ENCODE measurements at places on chromosomes 5 and 9.

GRCh38 chr5:168939887-168940544 is 360.8 kb upstream of the PANK3 start:
- DNase-seq, result no peak

- DNase-seq, result no peak
Observed at GRCh38 chr5:118126159-118126558, 862.2 kb downstream of the DTWD2 start.

- DNase-seq, result no peak
Observed at GRCh38 chr5:167730121-167730520, 561.3 kb upstream of the WWC1 start.

- no peak for DNase-seq
Observed at GRCh38 chr5:79573983-79574890, 38.0 kb upstream of the TENT2 start.

GRCh38 chr5:110161162-110161561 is 471.4 kb downstream of the MAN2A1 start:
- no peak for DNase-seq

DNA sequence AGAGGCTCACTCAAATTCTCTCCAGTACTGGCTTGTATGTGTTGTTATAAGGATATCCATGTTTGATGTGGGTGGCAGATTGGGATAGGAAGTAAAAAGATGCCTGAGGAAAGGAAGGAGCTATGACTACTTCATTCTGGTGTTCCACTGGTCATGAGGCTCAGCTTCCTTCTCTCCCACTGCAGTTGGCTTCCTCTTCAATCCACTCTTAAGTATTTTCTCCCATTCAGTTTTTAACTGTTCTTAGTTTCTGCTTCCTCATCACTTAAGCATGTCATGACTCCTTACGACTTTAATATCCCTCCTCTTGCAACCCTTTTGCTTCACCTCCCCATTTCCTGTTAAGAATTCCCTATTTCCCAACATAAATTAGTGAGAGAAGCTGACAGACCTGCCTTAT is 81.1 kb downstream of the PJA2 start:
- no peak for DNase-seq

- DNase-seq, result no peak
Observed at GRCh38 chr5:16854351-16854750, 81.7 kb downstream of the MYO10 start.

GRCh38 chr5:168218746-168219145 is 72.7 kb upstream of the WWC1 start:
- DNase-seq, result no peak

- no peak for DNase-seq
Observed at GRCh38 chr9:16918920-16919319, 48.5 kb upstream of the BNC2 start.

DNA sequence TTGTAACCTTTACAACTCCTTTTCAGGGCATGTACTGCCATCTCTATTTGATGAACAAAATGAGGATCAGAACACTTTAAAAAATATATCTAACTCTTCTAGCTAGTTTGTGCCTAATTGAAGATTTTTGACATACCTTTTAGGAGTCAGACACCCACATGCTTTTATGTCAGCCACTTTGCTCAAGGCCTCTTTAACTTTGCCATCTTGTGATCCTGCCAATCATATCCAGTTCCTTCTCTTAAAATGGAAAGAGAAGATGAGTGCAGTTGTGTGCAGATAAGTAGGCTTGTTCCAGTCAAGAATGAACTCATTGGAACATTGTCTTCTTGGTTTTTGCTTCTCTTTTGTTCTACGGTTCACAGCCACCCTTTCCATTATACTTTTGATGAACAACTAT is 425.6 kb upstream of the TNC start:
- no peak for DNase-seq

DNA sequence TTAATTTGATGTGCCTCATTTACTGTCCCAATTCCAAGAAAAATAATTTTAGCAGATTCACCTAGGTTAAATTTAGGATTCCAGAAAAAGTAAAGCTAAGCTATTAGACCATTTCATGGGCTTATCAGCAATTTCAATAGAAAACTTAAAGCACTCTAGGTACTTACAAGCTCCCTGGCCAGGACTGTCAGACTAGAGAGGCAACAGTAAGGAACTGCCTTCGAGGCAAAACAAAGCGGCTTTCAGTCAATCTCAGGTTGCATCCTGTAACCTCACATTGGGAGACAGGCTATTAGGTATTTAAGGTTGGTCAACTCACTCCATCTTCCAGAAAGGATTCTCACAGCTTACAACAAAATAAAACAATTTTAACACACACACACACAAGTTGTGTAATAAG is 48.7 kb upstream of the FSD1L start:
- DNase-seq, result no peak

DNA sequence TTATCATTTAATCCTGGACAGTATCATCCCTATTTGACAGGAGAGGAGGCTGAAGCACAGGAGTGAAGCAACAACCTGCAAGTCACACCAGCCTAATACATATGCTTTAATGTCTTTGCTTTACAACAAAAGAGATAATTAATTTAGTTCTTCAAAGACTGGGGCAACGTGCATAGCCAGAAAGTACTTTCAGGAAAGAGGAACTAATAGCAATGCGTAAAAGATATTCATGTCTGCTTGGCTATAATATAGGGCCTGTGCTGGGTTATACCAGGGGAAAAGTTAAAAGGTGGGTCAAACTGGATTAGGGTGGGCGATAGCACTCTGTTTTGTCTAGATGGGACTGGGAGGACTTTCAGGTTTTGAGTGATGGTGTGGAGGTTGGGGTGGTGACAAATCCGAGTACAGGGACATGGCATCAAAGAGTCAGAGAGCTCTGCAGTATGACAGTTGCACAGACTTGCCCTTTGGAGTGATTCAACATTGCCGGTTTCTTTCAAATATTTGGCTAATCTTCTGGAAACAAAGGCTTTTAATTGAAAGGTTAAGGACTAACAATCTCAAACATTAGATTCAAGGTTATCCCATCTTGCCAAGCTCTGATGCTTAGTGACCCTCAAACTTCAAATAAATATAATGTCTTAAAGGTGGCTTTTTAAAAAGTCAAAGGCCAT is 11.9 kb downstream of the DAB2 start:
- no peak for DNase-seq

- DNase-seq, result no peak
Observed at GRCh38 chr5:133534566-133534965, 77.8 kb downstream of the FSTL4 start.

DNA sequence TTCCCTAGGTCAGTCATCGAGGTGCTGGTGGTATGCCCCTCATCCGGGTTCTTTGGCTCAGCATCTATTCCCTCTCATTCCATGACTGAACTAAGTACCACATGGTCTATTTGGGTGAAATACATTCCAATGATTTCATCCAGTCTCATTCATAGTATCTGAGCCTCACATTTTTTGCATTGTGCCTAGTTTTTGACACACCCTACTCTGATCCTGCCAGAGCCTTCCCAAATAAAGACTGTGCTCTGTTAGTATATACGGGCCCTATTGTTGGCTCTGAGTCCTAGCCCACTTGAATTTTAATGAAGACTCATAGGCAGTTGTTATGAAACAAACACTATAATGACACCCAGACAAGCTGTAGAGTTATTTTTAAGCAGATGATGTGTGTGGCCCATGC is 740.7 kb downstream of the CETN3 start:
- DNase-seq, result no peak

DNA sequence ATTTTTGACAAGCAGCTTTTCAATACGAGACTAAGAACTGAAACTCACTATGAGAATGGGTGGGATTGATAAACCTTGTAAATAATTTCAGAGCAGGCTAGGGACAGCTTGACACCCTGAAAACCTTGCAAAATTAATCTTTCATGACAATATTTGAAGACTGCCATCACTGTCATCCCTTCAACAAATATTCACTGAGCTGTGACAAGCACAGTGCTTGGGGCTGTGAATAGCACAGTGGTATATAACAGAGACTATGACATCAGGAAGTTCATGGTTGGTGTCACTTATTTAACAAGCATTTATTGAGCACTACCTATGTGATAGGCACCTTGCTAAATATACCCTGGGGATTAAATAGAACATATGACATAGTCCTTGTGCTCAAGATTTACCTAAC is 741.0 kb upstream of the RIOK2 start:
- DNase-seq, result no peak

DNA sequence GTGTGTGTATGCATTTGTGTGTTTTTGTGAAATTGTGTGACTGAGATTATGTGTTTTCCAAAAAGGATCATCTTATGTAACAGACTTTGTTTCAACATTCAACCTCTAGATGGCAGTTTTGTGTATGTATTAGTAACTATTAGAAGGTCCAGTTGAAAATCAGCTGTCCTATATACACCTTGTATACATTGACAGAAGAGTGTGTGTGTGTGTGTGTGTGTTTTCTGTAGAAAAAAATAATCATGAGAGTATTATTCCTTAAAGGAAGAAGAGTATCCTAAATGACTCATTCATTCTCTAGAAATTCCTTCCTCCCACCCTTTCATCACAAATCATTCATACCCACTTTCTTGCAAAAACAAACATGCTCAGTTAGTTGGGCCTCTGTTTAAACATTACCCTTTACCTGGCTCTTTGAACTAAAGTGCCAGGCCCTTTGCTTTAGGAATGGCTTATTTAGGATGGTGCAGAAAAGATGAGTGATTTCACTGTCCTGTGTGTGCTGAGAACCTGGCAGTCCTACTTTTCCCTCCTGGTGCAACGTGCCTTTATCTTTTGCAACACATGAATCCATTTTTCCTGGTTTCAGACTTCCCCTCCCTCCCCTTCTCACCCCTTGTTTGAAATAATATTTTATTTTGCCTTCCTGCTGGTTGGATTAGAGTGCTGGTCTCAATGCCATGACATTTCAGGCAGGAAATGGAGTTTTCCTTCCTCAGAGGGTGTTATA is 152.2 kb downstream of the ARHGAP26 start:
- DNase-seq, result no peak

DNA sequence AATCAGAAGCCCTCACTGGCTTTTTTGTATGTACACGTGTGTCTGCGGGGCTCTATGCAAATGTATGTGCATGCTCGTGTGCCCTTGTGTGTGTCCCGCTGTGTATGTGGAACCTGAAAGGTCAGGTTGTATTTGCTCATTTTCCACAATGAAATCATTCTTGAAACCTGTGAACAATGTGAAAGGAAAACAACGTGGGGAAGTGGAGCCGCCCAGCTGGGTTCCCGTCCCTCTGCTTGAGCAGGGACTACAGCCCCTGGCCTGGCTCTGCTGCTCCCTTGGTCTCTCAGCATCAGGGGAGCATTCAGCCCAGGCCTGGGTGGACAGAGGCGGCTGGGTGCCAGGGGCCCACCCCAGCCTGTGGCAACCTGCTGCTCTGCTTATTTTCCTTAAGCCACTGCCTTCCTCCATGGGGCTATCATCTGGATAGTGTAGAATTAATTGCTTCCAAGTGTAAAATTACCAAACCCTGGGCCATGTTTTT is 3.0 kb downstream of the ECSCR start:
- no peak for DNase-seq

DNA sequence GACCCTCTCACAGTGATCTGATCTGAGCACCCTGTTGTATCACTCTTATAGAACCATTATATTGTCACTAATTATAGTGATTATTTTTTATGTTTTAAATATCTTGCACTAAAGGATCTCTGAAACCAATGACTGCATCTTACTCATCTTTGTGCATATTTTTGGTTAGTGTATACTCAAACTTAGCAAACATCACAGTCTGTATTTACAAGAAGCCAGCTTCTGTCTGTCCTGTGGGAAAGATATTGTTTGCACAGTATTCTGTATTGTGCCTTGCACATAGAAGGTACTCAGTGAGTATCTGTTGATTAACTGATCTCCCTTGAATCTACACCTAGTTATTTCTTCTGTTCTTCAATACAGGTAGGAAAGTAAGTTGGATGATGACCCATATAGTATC is 131.5 kb downstream of the PAM start:
- DNase-seq, result no peak

DNA sequence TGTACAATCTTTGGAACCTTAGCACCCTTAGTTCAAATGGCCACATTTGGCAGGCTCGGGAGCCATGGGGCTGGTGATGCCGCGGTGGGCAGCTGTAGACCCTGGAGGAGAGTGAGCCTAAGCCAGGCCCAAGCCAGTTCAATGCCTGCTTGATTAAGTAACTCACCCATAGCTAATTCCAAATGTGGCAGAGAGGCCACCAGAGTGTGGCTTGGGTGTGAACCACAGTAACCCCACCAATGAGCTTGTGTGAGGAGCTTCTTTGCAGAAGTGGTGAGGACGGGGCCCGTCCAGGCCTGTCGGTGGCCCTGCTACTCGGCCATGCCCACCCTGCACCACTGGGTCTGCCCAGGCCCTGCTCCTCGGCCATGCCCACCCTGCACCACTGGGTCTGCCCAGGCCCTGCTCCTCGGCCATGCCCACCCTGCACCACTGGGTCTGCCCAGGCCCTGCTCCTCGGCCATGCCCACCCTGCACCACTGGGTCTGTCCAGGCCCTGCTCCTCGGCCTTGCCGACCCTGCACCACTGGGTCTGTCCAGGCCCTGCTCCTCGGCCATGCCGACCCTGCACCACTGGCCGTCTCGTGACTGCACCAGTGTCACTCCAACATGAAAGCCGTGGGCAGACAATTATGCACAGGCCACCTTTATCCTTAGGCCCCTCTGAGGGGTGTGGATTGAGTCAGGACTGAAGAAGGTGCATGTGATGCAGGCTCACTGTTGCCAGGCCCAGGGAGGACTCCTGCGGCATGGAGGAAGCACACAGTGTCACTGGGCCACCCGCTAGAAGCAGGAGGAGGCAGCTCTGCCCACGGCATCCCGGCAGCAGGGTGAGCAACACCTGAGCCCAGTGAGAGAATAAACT is 75.4 kb downstream of the MRPL36 start:
- DNase-seq, result no peak

DNA sequence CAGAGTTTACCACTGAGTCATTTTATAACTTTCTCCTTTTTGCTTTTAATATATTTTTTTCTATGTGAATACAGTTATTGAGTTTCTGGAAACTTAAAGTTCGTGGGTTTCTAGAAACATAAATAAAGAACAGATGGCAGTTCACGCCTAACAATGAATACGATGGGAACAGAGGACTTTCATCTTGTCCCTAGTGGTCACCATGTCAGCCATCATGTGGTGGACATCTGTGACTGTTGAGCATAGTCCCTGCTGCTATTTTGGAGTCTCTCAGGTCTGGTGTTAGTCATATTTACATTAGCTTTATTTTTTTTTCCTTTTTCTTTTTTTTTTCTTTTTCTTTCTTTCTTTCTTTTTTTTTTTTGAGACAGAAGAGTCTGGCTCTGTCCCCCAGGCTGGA is 85.3 kb downstream of the XRCC4 start:
- DNase-seq, result no peak

GRCh38 chr5:97501965-97502305 is 318.9 kb upstream of the RIOK2 start:
- no peak for DNase-seq

GRCh38 chr5:66143473-66144073 is 527 bp upstream of the SREK1 start:
- DNase-seq, result no peak

DNA sequence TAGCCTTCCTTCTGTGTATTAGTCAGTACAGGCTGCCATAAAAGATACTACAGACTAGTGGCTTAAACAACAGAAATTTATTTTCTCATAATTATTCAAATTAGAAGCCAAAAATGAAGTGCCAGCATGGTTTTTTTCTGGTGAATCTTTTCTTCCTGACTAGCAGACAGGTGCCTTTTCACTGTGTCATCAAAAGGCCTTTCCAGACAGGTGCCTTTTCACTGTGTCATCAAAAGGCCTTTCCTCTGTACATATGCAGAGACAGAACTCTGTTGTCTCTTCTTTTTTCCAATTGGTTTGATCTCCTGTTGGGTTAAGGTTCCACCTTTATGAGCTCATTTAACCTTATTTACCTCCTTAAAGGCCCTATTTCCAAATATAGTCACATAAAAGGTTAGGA is 599.9 kb downstream of the ISL1 start:
- DNase-seq, result no peak

- DNase-seq, result no peak
Observed at GRCh38 chr9:92534204-92534603, 1.6 kb downstream of the ECM2 start.
